Upper lobe of right lung (tissue), 1 donor: ENCODE measurements at places on chromosomes 16 and 17. TPM values are rescaled to one million over a fixed set of nuclear protein-coding genes. Genes with fewer than 3 reads are reported as not detected.

GRCh38 chr16:58187665-58188421 lies 10.1 kb downstream of the CSNK2A2 start:
- DNase-seq: no peak
- H3K27ac ChIP-seq: no peak overlapping the region
- no peaks in the 10 kb centered on the region for H3K4me1 ChIP-seq
- H3K36me3 ChIP-seq: peaks cover 88% of the 10 kb centered on the region

- no peaks in the 10 kb centered on the region for H3K36me3 ChIP-seq
- peaks cover 33% of the 10 kb centered on the region for H3K4me1 ChIP-seq
- DNase-seq: no peak
These were observed 79.5 kb downstream of the WIPI1 start for GRCh38 chr17:68377771-68378267.

DNA sequence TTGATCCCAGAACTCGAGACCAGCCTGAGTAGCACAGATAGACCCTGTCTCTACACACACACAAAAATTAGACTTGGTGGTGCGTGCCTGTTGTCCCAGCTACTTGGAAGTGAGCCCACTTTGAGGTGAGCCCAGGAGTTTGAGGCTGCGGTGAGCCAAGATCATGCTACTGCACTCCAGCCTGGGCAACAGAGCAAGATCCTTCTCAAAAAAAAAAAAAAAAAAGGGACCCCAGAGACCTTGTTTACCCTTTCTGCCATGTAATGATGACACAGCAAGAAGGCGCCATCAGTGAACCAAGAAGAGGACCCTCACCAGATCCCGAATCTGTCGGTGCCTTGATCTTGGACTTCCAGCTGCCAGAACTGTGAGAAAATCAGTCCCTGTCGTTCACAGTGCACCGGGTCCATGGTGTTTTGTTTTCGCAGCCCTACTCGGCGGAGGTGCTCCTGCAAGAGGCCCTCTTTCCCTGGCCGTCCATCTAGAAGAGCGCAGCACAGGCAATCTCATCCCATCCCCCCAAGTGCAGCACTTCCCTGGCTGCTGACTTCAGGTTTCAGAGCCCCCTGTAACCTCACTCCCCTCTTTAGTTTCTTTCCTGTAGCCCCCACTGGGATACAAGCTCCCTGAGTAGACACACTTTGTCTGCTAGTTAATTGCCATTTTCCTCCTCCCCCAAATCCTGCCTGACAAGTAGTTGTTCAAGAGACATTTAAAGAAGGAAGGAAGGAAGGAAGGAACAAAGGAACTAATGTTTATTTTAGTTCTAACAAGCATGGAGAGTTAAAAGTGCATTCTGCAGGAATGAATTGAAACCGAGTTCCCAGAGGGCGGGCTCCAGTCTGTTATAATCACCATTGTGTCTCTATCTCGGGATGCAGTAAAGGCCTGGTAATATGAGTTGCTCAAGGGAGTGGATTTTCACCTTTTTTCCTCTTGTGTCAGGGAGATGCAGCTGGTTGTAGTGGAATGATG lies 115.3 kb downstream of the SNX29 start:
- no peaks in the 10 kb centered on the region for H3K36me3 ChIP-seq
- peak overlapping the region; percentile 45 for H3K27ac ChIP-seq
- peaks cover 54% of the 10 kb centered on the region for H3K4me1 ChIP-seq
- no peak overlapping the region for H3K4me3 ChIP-seq
- peak; percentile 34 for DNase-seq

GRCh38 chr17:50837980-50838954 lies 2.9 kb downstream of the WFIKKN2 start:
- H3K27ac ChIP-seq: no peak overlapping the region
- no peaks in the 10 kb centered on the region for H3K36me3 ChIP-seq
- no peak for DNase-seq
- H3K27me3 ChIP-seq: no peaks in the 10 kb centered on the region

Gene TEKT3
- total RNA-seq: not detected

DNA sequence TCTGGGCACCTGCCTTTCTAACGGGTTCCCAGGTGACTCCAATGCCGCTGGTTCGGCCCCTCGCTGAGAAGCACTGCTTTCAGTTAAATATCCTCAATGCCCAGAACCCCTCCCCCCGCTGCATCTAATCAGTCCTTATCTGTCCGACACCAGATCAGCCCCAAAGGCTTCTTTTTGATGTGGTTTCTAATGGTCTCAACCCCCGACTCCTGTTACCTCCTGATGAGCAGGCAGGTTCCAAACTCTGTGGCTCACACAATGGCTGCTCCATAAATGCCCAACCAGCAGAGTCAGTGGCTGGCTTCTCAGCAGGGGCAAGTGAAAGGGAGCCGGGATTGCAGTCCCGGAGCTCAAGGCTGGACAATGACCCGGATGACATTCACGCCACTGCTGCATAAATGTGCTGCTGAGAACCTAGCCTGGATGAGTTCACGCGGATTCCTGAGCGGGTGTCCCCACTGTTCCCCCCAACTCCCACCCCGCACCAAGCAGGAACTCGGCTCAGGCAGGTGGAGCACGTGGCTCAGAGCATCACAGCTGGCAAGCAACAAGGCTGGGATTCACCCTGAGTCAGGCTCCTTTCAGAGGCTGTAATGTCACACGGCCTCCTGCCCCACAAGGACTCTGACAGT lies 1.0 kb upstream of the SLC38A8 start:
- H3K36me3 ChIP-seq: peaks cover under 1% of the 10 kb centered on the region
- peak; percentile 21 for DNase-seq
- H3K4me1 ChIP-seq: no peaks in the 10 kb centered on the region
- H3K4me3 ChIP-seq: no peak overlapping the region

- H3K4me3 ChIP-seq: peak overlapping the region; percentile 99
- peak overlapping the region; percentile 95 for H3K27ac ChIP-seq
- DNase-seq: no peak
- H3K27me3 ChIP-seq: no peaks in the 10 kb centered on the region
- peaks cover 24% of the 10 kb centered on the region for H3K4me1 ChIP-seq
- H3K36me3 ChIP-seq: no peaks in the 10 kb centered on the region
These were observed 407 bp upstream of the TMEM94 start for GRCh38 chr17:75456039-75456416.

DNA sequence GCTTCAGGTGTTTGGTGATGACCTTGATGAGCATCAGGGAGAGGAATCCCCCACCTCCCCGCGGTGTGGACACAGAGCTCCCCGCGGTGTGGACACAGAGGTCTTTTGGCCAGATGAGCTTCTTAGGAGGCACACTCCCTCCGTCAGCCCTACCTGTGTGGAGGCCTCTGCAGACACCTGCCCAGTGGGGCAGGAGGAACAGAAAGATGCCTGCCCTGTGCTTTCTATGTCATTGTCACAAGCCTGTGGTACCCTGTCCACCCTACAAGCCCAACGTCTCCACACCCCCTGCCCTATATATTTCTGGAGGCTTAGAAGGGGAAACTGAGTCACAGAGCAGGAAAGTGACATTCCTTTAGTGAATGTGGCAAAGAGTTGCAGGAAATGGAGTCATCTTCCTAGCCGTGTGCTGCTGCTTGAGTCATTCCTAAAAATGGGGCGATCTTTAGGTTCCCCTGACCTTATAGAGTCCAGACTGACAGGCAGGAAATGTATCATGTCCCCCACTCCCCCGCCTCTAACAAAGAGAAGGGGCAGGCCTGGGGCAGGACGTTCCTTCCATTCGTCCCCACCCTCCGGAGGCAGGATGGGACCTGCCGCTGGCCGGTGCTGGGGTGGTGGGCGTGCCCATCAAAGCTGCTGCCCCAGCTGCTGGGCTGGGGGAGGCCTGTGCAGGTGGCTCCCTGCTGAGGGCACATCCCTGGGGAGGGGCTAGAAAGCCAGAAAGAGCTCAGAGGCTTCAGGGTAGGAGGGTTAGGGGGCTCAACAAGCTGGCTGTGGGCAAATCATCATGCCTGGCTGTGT lies 1.0 kb upstream of the C16orf74 start:
- H3K36me3 ChIP-seq: no peaks in the 10 kb centered on the region
- no peak overlapping the region for H3K27ac ChIP-seq
- no peaks in the 10 kb centered on the region for H3K27me3 ChIP-seq
- H3K4me1 ChIP-seq: peaks cover 16% of the 10 kb centered on the region
- peak overlapping the region; percentile 40 for H3K4me3 ChIP-seq

Gene WNT9B
- total RNA-seq: 2.0 TPM

GRCh38 chr16:27066668-27067537 lies at the start of gene C16orf82:
Gene C16orf82, plus strand, starts transcription at chr16:27066927.
- H3K4me3 ChIP-seq: no peak within 1 kb of the TSS
- no peak for DNase-seq
- no peaks in the 10 kb centered on the region for H3K36me3 ChIP-seq
- no peaks in the 10 kb centered on the region for H3K4me1 ChIP-seq

- no peaks in the 10 kb centered on the region for H3K36me3 ChIP-seq
- H3K27me3 ChIP-seq: no peaks in the 10 kb centered on the region
- no peaks in the 10 kb centered on the region for H3K4me1 ChIP-seq
- H3K4me3 ChIP-seq: no peak overlapping the region
- no peak overlapping the region for H3K27ac ChIP-seq
These were observed 17.2 kb upstream of the TMEM92 start for GRCh38 chr17:50256826-50257618.

DNA sequence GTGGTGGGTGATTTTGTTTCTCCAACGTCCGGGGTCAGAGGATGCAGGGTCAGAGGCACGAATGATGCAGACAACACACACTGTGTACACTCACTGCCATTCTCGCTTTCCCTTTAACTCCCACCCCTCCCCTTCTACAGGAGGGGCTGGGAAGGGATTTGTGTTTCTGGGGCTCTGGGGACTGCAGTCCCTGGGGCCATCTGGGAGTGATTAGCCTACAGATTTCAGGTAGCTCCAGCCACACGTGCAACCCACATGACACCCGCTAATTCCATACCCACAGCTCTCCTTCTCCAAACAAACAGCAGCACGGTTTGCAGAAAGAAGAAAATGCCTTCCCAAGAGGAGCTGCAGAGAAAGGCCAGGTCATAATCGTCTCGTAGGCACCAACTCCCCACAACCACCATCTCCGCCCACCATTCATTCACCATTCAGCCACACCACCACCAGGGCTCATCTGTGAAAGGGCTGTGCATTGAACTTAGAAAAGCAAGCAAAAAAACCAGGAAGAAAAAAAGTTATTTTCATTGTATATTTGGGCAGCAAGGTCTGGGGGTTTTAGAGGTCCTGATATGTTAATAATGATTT lies 9.4 kb upstream of the SOX9 start:
- H3K27me3 ChIP-seq: peaks cover 31% of the 10 kb centered on the region
- H3K4me1 ChIP-seq: no peaks in the 10 kb centered on the region
- no peaks in the 10 kb centered on the region for H3K36me3 ChIP-seq
- no peak overlapping the region for H3K4me3 ChIP-seq

- H3K4me1 ChIP-seq: peaks cover 19% of the 10 kb centered on the region
- no peaks in the 10 kb centered on the region for H3K27me3 ChIP-seq
- no peak for DNase-seq
- no peak overlapping the region for H3K4me3 ChIP-seq
- no peaks in the 10 kb centered on the region for H3K36me3 ChIP-seq
These were observed 20.1 kb downstream of the UBE2O start for GRCh38 chr17:76432712-76433336.

DNA sequence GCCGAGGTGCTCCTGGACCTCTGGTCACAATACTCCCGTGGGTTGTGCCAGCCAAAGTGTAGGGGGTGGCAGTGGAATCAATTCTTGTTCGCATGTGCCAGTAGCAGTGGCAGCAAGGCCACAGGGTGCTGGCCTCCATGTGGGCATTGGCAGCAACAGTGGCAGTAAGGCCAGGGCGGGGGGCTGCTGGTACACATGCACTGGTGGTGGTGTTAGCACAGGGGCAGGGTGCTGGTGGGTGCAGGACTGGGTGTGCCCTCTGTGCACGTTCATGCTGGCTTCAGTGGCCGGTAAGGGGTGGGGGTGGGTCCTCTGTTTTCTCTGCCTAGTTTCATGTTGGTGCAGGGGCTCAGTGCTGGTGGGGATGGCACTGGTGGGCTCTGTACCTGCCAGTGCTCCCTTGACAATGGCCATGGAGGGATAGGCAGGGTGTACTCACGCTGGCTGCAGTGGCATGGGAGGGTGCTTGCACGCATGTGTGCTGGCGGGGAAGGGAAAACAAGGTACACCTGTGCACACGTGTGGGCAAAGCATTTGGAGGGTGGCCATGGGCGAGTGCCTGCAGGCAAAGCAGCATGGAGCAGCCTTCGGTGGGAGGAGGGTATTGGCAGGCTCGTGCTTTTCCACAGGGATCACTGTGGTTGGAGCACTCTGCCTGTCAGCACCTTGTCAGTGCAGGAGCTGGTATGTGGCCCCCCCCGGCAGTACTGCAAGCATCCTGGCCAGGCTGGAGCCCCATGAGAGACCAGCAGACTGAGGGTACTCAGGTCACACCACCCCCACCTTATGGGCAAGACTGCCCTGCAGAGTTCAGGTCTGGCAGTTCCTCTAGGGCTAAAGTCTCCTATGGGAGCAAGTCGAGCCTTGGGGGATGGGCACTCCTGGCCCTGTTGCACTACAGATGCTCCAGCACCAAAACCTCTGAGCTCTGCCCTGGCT lies 35.8 kb downstream of the NF1 start:
- no peaks in the 10 kb centered on the region for H3K27me3 ChIP-seq
- no peaks in the 10 kb centered on the region for H3K4me1 ChIP-seq
- no peak overlapping the region for H3K27ac ChIP-seq
- no peaks in the 10 kb centered on the region for H3K36me3 ChIP-seq
- DNase-seq: no peak
- no peak overlapping the region for H3K4me3 ChIP-seq

- DNase-seq: no peak
- no peak overlapping the region for H3K4me3 ChIP-seq
- no peak overlapping the region for H3K27ac ChIP-seq
- peaks cover 26% of the 10 kb centered on the region for H3K36me3 ChIP-seq
These were observed 1.9 kb downstream of the PRRT2 start for GRCh38 chr16:29813644-29814562.

GRCh38 chr16:1984347-1985225 lies 593 bp downstream of the GFER start:
- peak overlapping the region; percentile 87 for H3K27ac ChIP-seq
- H3K27me3 ChIP-seq: peaks cover 35% of the 10 kb centered on the region
- no peak for DNase-seq
- H3K4me1 ChIP-seq: peaks cover 19% of the 10 kb centered on the region

DNA sequence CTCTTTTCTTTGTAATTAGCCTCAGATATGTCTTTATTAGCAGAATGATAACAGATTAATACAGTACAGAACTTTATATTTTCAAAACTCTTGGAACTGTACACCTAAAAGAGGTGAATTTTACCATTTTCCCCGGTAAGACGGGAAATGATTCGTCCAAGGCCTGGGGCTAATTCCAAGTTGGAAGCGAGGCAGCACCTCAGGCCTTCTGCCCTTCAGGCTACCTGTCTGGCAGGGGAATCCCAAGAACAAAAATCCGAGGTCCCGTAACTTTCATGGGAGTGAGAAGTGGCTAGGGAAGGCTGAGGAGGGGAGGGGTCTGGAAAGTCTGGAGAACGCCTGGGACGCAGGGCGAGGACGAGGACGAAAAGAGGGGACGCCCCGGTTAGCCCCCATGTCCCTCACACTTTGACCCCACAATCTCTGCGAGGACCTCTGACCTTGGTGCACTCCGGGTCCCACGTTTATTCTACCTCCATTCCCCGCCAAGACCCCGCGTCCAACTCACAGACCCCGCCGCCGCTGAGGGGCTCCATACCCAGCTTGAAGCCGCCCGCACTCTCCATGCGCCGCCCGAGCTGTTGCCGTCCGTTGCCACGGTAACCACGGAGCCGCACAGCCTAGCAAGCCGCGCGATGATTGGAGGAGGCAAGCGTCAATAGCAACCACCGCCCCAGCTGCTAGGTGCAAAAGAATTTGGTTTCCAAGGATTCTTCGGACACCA lies at the start of gene HYDIN:
TSS of gene HYDIN (minus strand) at position 601 of the 724 bp plus-strand sequence. CDS start 43,827 bp downstream, outside the sequence.
- peak; percentile 81 for DNase-seq
- no peak within 1 kb of the TSS for H3K27ac ChIP-seq
- H3K36me3 ChIP-seq: no peaks in the 10 kb centered on the region

GRCh38 chr17:56785405-56785804 lies 48.3 kb downstream of the C17orf67 start:
- no peak for DNase-seq
- H3K27me3 ChIP-seq: peaks cover 9% of the 10 kb centered on the region
- H3K4me3 ChIP-seq: no peak overlapping the region
- H3K27ac ChIP-seq: no peak overlapping the region
